ENCODE measurements at places on chromosomes 16 and 17.

GRCh38 chr17:76868669-76869495 lies 678 bp downstream of the MGAT5B start:
- DNase-seq = no peak

- no peak for DNase-seq
Observed at GRCh38 chr16:8919089-8919933, 37.2 kb downstream of the LITAFD start.

DNA sequence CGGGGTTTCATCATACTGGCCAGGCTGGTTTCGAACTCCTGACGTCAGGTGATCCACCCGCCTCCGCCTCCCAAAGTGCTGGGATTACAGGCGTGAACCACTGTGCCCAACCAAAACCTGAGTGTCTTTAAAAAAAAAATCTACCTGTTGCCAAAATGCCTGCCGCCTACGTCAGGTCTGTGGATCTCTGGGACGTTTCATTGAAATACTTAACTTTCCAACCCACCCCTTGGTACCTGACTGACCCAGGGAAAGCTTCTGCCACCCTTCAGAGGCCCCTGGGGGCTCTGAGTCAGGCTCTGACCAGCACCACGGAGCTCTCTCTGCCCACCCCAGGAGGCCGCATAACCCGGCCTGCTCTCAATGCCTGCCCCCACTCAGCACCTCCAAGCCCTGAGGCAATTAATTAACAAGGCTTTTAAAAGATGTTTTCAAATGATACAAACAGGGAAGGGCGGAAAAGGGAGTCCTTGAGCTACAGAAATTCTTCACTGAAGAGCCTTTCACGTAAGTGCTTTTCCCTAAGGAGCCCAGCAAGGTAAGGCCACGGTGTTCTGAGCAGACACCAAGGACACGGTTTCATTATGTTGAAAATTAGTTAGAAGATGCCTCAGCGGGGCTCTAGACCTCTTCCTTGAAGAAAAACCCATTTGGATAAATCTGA lies 29.3 kb upstream of the GSG1L start:
- DNase-seq = no peak

DNA sequence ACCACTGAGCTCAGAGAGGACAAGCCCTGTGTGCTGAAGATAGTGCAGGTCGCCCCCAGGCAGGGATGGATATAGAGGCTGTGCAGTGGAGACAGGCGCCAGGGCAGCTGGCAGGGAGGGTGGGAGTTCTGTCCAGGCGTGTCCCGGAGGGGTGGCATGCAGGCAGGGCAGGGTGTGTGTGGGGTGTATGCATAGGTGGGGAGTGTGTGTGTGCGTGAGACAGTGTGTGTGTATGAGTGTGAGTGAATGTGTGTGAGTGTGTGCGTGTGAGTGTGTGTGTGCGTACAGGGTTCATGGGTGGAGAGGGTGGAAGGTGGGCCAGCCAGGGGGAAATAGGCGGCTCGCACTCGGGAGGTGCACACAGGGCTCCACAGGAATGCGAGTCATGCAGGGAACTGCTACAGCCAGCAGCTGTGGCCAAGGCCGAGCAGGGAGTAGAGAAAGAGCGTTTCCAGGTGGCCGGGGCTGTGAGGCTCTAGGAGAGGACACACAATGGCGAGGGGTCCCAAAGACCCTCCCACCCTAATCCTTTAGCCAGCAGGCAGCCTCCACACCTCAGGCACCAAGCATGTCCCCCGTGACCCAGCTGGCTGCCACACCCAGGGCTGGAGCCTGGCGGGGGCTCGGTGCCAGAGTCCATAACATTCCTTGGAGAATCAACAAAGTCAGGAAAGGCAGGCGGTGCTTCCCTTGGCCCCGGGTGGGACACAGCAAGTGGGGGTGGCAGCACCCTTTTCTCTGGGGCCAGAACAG lies 4.6 kb downstream of the PLCD3 start:
- no peak for DNase-seq

GRCh38 chr17:76370261-76370993 lies 14.0 kb upstream of the SPHK1 start:
- no peak for DNase-seq

DNA sequence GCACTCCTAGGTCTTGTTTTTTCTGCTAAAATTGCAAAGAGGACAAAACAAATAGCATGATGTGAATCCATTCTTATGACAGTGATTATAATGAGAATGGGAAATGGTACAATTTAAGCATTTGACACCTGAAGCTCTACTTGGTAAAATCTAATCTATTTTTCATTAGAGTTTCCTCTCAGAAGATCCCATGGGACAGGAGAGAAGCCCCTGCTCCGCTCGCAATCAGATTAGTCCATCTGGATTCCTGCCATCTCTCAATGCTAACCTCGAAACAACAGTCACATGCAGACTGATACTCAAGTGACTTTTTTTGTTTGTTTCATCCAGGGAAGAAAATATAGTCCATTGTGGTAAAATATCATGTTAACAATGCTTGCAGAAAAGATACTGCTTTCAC lies 107.4 kb upstream of the TOM1L1 start:
- no peak for DNase-seq

- no peak for DNase-seq
Observed at GRCh38 chr16:12546918-12547607, 256.6 kb downstream of the CPPED1 start.

GRCh38 chr16:17318238-17318637 lies 152.5 kb downstream of the XYLT1 start:
- DNase-seq = no peak

DNA sequence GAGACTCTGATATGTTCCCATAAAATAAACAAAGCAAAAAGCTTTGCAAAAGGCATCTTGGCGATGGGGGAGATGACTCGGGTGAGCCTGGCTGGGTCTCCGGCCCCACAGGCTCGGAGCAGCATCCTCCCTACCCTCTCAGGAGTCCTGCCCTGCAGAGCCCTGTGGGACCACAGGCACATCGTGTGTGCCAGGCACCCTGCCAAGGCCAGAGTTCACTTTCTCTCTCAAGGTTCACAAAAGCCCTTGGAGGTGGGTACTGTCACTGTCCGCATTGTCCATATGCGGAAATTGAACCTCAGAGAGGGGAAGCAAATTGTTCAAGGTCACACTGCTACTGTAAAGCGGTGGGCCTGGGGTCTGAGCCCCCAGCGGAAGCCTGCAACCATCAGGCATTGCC lies 48.5 kb downstream of the CRISPLD2 start:
- no peak for DNase-seq

DNA sequence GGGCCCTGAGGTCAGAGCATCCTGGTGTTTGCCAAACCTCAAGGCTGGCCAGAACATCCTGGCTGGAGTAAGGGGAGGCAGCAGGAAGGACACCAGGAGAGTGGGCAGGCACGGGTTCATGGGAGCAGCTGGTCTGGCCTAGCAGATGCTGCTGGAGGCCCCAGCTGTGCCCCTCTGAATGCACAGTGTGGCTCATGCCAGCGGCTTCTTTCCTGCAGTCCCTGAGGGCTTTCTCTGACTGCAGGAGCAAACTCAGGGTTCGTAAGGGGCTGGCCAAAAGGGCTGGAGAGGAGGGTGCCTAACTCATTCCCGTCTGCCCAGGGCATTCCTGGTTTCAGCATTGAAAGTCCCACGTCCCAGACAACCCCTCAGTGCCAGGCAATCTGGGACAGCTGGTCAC lies 78.7 kb downstream of the ZDHHC7 start:
- DNase-seq = no peak

- DNase-seq = no peak
Observed at GRCh38 chr17:47831934-47832327, 461 bp downstream of the LRRC46 start.

DNA sequence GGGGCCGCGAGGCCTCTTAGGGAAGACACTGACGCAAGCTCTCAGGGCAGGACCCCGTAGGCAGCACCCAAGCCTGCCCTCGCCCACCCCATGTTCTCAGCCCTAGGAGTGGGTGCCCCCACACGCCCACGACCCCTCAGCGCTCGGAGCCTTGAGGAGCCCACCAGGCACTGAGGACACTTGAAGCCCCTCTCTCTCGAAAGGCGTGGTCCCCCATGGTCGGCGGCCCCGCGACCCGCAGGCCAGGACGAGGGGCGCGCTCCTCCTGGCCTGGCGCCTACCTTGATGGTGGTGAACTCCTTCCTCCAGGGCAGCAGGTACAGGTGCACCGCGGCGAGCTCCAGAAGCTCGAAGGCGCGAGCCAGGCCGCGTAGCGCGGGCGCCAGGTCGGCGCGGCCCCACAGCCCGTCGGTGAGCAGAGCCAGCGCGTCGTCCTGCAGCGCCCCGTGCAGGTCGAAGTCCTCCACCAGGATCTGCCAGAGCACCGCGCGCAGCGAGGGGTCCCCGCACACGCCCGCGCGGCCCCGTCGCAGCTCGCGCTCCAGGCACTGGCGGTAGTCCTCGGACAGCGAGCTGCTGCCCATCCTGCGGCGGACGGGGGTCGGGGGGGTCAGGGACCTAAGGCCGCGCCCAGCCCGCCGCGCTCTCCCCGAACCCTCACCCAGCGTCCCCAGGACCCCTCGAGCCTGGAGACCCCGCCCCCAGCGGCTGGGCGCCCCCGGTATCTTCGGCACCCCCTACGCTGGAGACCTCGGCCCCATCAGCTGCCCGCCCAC lies 668 bp downstream of the SPATA2L start:
- DNase-seq = peak; percentile 40

- DNase-seq = no peak
Observed at GRCh38 chr17:79830303-79830702, 8.9 kb downstream of the CBX4 start.

DNA sequence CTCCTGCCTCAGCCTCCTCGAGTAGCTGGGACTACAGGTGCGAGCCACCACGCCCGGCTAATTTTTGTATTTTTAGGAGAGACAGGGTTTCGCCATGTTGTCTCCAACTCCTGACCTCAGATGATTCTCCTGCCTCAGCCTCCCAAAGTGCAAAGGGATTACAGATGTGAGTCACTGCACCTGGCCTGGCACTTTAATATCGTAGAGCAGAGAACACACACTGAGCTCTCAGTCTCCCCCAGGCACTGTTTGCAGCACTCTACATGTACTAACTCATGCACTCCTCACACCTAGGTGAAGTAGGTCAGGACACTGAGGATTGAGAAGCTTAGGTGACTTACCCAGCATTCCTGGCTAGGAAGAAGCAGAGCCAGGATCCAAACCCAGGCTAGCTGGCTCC lies 15.0 kb downstream of the C17orf100 start:
- DNase-seq = no peak

DNA sequence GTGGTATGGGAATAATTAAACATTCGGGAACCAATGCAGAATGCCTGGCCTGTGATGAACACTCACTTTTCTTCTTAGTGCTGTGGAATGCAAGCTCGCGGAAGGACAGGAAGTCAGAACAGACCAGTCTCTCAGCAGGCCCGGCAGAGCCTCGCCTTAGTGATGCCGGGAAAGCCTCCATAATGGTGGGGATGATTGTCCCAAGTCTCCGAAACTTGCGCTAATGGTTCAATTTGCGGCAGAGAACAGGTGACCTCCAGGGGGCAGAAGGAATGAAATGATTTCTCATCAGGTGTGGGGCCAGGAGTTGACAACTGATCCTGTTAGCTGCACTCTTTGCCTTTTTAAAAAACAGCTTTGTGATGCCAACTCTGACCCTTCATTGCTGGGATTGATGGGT lies 170.6 kb downstream of the GSG1L start:
- DNase-seq = no peak

GRCh38 chr16:20202747-20203146 lies 124.6 kb downstream of the GP2 start:
- DNase-seq = no peak

DNA sequence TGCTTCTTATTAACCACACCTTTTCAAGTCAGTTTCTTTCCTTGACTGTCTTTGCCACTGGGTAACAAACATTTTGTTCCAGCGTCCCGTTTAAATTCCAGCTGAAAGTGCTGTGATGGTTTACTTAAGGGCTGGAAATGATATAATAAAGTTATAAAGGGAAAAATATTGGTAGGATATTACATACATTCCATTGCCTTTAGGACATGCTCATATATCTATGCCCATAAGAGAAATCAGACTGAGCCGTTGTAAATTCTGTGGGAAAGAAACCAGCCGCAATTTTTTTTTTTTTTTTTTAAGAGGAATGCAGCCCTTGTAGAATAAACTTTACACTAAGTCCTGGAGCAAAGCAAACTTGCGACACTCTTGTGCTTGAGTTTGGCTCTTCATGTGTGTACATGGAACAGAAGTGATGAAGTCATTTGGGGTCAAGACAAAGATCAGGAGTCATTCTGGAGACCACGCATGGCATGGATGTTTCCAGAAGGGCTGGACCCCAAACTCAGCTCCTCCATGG lies 210.9 kb downstream of the XYLT1 start:
- DNase-seq = no peak

DNA sequence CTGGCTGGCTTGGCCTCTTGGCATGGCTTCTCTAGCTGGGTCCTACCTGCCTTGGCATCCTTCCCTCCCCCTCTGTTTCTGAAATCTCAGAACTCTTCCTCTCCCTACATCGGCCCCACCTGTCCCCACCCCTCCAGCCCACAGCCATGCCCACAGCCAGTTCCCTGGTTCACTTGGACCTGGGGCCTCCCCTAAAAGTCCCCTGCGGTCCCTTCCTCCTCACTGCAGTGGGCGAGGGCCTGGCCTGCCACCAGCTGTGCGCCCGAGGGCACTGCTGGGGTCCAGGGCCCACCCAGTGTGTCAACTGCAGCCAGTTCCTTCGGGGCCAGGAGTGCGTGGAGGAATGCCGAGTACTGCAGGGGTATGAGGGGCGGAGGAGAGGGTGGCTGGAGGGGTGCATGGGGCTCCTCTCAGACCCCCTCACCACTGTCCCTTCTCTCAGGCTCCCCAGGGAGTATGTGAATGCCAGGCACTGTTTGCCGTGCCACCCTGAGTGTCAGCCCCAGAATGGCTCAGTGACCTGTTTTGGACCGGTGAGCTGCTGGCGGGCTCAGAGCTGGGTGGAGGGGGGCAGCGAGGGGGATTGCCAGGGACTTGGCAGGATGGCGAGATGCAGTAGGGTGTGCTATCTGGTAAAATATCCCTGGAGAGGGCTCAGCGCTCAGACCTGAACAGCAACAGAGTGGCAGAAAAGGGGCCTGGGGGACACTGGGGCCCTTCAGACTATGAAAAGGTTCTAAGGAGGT lies 14.1 kb downstream of the MIEN1 start:
- no peak for DNase-seq

- DNase-seq = peak; percentile 73
Observed at GRCh38 chr17:38871247-38872015, 1.6 kb downstream of the LASP1 start.

DNA sequence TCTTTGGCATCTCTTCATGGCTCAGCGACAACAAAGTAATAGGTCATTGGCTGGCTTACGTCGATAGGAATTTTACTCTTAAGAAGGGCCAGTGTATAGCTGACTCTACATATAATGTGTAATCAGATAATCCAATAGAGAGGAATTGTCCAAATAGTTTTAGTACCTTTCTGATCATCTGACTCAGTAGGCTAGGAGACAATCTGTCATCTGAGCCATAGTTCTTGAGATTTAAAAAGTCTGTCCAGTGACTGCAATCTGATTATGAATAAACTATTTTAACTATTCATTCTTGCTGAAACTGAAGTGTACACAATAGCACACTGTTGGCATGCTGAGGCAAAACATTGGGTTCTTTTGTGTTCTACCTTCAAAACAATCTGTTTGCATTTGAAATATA lies 21.4 kb upstream of the NOL11 start:
- DNase-seq = no peak

- no peak for DNase-seq
Observed at GRCh38 chr16:53971616-53972015, 267.7 kb downstream of the FTO start.
